GM23248 (cell line): ENCODE measurements at places on chromosomes 3 and 15. TPM values are rescaled to one million over a fixed set of nuclear protein-coding genes. Genes with fewer than 3 reads are reported as not detected.

Gene ARIH1
- 29.5 and 31.1 TPM in 2 replicates for polyA plus RNA-seq

Gene CNTN6
- polyA plus RNA-seq: not detected in 2 replicates

Gene PRR23E
- not detected in 2 replicates for polyA plus RNA-seq

Gene RPSA
- polyA plus RNA-seq: 406 and 418 TPM in 2 replicates

Gene PCBP4
- polyA plus RNA-seq: 40.4 and 45.0 TPM in 2 replicates

Gene C3orf49
- polyA plus RNA-seq: not detected in 2 replicates

Gene CCR9
- not detected in 2 replicates for polyA plus RNA-seq

Gene DAPK2
- 5.2 and 5.8 TPM in 2 replicates for polyA plus RNA-seq

Gene STAC
- polyA plus RNA-seq: 8.3 and 10.5 TPM in 2 replicates

Gene CTXN2
- not detected in 2 replicates for polyA plus RNA-seq

Gene TMEM45A
- polyA plus RNA-seq: 133 and 134 TPM in 2 replicates

Gene ACTRT3
- polyA plus RNA-seq: 3.3 and 3.6 TPM in 2 replicates

Gene CLRN1
- polyA plus RNA-seq: not detected in 2 replicates

Gene EIF4E3
- polyA plus RNA-seq: 0.79 and 1.1 TPM in 2 replicates

Gene AP3B2
- polyA plus RNA-seq: 0.89 and 2.0 TPM in 2 replicates

Gene CLDN18
- 0.18 TPM in 2 replicates for polyA plus RNA-seq

Gene ZNF106
- polyA plus RNA-seq: 43.8 and 44.5 TPM in 2 replicates

Gene ATP11B
- 24.0 and 25.5 TPM in 2 replicates for polyA plus RNA-seq

Gene ITIH1
- polyA plus RNA-seq: not detected in 2 replicates

Gene GADL1
- polyA plus RNA-seq: not detected in 2 replicates

Gene PLAAT1
- not detected in 2 replicates for polyA plus RNA-seq

Gene FAM162A
- polyA plus RNA-seq: 101 TPM in 2 replicates

Gene SKOR1
- not detected in 2 replicates for polyA plus RNA-seq

Gene AGTR1
- polyA plus RNA-seq: 3.6 and 4.0 TPM in 2 replicates

Gene GYG1
- polyA plus RNA-seq: 57.2 and 58.1 TPM in 2 replicates

Gene CISH
- 0.79 and 1.6 TPM in 2 replicates for polyA plus RNA-seq

Gene OR5K2
- polyA plus RNA-seq: not detected in 2 replicates

Gene PRR23A
- polyA plus RNA-seq: not detected in 2 replicates

Gene BUB1B
- 8.1 and 10.2 TPM in 2 replicates for polyA plus RNA-seq
